OCI-M1 (cell line): ENCODE measurements at places on chromosomes 5 and 9.

DNA sequence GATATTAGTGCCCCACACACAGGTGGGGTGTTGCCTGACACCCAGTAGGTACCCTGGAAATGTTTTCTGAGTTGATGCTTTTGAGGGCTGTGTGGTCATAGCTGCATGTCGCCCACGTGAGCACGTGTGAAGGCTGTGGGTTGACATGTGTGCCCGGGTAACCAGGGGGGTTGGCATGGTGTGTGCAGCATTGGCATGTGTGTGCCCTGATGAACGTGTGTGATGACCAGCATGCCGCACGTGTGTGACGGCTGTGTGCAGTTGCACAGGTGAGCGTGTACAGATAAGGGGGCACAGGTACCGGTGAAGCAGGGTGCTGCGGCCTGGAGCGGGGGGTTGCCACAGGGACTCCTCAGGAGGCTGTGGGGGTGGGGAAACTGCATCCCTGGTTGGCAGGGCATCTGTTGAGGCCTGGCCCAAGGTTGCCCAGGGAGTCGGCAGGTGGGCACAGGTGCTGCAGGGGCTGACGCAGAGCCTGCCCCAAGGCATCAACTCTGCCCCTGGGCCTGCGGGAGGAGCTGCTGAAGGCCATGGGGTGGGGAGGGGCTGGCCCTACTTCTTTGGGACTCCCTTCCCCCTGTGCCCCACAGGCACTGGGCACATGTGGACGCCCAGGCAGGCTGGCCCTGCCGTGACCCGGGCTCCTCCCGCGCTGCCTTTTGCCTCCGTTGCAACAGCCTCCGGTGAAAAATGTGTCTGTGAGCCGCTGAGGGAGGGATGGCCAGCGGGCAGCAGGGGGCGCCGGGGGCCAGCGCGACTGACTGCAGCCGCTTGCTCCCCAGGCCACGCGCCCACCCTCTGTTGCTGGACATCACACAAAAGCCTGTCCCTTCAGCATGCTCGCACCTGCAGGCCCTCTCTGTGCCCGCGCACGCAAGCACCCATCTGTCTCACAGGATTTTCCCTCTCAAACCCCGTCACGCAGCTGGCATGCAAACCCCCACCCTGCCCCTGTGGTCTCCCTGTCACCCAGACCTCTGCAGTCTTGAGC lies 2.2 kb downstream of the UNC5A start:
- peak; percentile 58 for DNase-seq

DNA sequence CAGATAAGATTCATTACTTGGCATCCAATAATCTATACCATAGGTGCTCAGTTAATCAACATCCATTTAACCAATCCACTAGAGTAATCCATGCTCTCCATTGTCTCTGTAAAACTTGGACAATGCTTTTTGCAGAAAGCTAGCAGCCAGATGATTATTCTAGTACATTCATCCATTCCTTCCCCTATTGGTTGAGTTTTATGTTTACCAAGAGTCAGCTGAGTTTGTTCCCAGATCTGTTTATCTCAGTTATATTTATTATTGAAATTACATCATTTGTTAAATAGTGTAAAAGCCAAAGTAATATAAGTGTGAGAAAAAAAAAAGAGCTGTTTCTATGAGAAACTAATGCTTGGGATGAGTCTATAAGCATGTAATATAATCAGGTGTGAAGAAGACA lies 63.3 kb upstream of the TMC1 start:
- no peak for DNase-seq

DNA sequence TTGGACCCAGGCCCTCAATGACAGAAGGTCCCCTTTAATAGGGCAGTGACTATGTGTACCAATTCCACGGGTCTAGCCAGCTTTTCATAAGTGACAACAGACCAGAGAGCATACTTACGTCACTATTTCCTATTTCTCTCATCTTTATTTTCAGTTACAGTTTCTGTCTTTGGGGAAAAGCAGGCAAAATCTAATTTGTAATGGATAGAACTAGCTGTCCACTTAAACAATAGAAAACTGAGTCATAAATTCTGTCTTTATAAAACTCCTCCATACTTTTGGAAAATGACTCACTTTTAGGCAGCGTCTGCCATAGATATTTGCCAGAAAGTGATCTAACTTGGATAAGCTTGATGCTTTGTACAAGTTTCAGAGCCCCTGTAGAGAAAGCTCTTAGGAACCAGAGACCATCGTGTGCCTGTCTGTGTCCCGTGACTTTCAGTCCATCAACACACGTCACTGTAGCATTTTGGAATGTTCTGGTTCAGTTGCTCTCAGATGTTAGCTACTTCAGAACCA lies 101.9 kb downstream of the F2RL2 start:
- DNase-seq, result no peak

GRCh38 chr9:82912645-82913044 lies 150.3 kb downstream of the RASEF start:
- DNase-seq, result peak; percentile 34

GRCh38 chr9:2411459-2412215 lies 209.9 kb upstream of the VLDLR start:
- no peak for DNase-seq

DNA sequence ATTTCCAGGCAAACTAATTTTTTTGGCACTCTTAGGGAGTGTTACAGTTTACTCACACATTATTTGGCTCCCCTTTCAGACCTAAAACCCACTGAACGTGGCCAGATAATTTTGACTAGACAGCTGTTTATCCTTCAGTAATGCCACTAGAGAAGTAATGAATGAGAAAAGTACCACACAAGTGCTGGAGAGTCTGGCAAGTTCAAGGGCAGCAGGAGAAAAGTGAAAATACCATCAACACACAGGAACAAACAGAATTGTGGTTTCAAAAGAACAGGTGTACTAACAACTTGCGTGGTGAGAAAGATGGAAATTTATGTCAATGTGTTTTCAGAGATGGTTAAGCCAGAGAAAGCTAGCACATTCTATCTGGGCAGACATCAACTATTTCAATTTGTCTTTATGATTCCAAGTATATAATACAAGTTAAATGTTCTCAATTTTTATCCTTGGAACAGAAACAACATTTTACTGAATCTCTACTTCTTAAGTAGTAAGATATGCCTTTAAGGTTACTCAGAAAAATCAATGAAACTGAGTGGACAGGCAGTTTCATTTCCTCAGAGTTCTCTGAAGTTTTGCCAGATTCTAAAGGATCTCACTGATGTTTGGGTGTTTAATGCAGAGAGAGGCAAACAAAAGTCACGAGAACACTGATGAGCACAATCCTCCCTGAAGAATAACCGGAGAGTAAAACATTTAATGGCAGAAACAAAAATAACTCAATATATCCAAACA lies 91.0 kb downstream of the ARSB start:
- no peak for DNase-seq

DNA sequence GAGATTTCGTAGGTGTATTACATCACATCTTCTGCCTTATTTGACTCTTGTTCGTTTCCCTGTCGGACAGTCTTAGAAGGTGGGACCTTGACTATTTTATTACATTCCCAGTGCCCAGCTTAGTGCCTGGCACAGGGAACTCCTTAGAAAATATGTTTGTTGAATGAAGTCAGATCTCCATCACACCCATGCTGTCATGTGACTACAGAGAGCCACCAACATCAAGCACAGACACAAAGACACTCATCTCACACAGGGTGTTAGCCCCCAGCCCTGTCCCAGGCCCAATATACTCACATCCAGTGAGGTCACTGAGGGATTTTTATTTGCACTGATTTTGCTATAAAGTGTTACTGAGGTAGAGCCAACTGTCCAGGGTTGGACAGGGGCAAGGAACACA lies 692 bp upstream of the SRA1 start:
- DNase-seq, result no peak

DNA sequence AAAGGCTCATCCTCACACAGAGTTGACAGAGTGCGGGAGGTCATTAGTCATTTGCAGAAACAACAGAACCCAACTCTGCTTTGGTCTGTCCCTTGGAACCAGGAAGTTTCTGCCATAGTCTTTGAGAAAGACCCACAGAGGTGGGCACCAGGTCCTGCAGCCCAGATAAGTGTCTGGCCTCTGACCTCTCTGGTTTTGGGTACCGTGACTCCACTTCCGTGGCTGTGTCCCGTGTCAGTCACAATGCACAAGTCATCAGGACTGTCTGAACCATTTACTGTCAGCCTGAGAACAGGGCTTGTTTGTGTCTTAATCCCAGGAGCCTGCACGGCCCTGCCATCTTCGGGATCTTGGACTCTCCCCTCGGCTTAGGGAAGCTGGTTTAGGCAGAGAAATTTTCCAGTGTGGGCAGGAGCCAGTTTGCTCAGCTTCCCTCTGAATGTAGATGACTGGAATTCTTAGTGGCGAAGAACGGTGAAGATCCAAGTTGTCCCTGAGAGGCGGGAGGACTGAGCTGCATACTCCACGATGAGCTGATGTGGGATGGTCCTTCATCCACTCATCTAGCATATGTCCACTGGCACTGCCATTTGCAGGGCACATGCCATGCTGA lies 11.9 kb downstream of the GSN start:
- no peak for DNase-seq

- DNase-seq, result no peak
Observed at GRCh38 chr5:174596429-174596828, 128.0 kb upstream of the MSX2 start.

GRCh38 chr5:150700246-150700593 lies 642 bp downstream of the RBM22 start:
- no peak for DNase-seq

DNA sequence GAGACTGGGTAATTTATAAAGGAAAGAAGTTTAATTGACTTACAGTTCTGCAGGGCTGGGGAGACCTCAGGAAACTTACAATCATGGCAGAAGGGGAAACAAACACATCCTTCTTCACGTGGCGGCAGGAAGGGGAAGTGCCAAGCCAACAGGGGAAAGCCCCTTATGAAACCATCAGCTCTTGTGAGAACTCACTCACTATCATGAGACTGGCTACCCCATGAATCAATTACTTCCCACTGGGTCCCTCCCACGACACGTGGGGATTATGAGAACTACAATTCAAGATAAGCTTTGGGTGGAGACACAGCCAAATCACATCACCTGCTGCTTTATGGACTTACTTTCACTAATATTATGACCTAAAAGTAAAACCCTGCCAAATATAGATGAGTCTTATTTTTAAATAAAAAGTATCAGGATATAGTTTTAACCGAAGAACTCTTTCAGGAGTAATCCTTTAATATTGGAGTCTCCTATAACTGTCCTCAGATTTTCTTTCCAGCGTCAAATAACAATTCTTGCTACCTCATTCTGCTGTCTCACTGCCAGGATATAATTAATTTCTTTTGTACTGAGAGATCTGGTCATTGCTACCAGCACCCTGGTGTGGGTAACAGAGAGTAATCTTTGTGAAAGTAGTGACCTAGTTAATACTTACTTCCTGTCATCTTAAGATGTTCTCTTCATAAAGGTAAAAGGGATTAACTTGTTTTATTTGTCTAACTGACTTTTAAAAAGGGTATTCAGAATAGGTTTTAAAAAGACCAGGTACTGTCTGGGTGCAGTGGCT lies 68.6 kb downstream of the NLN start:
- peak; percentile 79 for DNase-seq

DNA sequence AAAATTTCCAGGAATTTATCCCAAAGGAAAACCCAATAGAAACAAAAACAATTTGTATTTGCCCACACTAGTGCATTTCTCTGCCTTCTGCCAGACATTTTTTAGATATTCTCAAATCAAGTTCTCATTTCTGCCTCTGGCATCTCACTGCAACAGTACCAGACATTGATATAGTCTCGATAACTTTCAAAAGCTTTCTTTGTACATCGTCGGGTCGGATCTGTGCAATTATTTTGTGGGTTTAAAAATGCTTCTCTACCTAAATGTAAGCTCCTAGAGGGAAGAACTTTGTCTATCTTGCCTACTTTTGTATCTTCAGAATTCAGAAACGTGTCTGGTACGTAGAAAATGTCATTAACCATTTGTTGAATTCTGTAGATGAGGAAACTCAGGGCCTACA lies 125.5 kb upstream of the LIFR start:
- DNase-seq, result no peak

DNA sequence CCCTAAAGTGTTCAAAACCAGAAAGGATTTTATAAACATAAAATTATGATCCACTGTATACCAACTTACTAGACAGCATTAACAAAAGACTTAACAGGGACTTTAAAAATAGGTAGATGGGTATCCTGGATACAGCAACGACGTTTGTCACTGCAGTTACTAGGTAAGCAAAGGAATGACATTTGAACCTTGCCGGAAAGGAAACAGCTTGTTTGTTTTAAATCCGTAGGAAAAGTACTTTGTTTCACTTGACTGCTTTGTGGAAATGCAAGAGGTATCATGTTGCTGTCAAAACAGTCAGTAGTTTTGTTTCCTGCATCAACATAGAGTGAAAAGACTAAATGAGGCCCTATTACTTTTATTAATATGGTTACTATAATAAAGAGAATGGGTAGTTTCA lies 122.9 kb downstream of the CDC42SE2 start:
- DNase-seq, result no peak
